ENCODE measurements at places on chromosomes 2 and 18.

GRCh38 chr2:109719871-109720270, 74.2 kb upstream of the RGPD5 start:
- no peak for DNase-seq

- no peak for DNase-seq
These were observed 117.2 kb downstream of the CERS6 start for GRCh38 chr2:168573128-168573903.

- no peak for DNase-seq
These were observed 709.1 kb downstream of the LRRTM4 start for GRCh38 chr2:76813084-76813483.

DNA sequence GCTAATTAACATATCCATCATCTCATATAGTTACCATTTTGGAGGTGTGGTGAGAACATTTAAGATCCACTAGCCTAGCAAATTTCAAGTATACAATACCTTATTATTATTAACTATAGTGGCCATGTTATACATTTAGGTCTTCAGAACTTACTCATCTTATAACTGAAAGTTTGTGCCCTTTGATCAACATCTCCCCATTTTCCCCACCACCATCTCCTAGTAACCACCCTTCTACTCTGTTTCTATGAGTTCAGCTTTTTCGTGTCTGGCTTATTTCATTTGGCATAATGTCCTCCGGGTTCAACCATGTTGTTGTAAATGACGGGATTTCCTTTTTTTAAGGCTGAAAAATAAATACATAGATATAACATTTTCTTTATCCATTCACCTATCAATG, 15.9 kb downstream of the NEURL3 start:
- no peak for DNase-seq

- DNase-seq, result no peak
These were observed 21.3 kb downstream of the SCN1A start for GRCh38 chr2:166106431-166107015.
